MCF 10A (cell line): ENCODE measurements at places on chromosomes 4 and X. TPM values are rescaled to one million over a fixed set of nuclear protein-coding genes. Genes with fewer than 3 reads are reported as not detected.

Gene NEXMIF
- not detected in 2 replicates for total RNA-seq

Gene CLCN4
- total RNA-seq: 7.3 and 9.3 TPM in 2 replicates

Gene GRID2
- not detected in 2 replicates for total RNA-seq

Gene F11
- total RNA-seq: not detected in 2 replicates

Gene DAPP1
- 17.6 and 24.7 TPM in 2 replicates for total RNA-seq

Gene PAGE1
- total RNA-seq: not detected in 2 replicates

Gene IL1RAPL2
- 3.2 and 4.4 TPM in 2 replicates for total RNA-seq

Gene HERC6
- 1.7 and 2.4 TPM in 2 replicates for total RNA-seq

Gene VCX3B
- total RNA-seq: not detected in 2 replicates

Gene USP51
- 0.17 TPM in 1 of 2 replicates, not detected in the other for total RNA-seq

Gene TMEM164
- 39.2 and 39.4 TPM in 2 replicates for total RNA-seq

Gene RNF175
- 0.42 and 0.66 TPM in 2 replicates for total RNA-seq

Gene FGF13
- 0.75 and 2.7 TPM in 2 replicates for total RNA-seq

Gene LRBA
- total RNA-seq: 64.5 and 65.1 TPM in 2 replicates

Gene USP27X
- total RNA-seq: 0.93 and 1.1 TPM in 2 replicates

Gene TDO2
- total RNA-seq: not detected in 2 replicates

Gene WDR17
- total RNA-seq: 1.3 and 1.5 TPM in 2 replicates

Gene NMU
- total RNA-seq: 4.7 and 8.5 TPM in 2 replicates

Gene CYTL1
- not detected in 2 replicates for total RNA-seq

Gene PRICKLE3
- 14.5 and 15.7 TPM in 2 replicates for total RNA-seq

Gene SCOC
- total RNA-seq: 49.2 and 57.5 TPM in 2 replicates

Gene IL9R
- 0.23 TPM in 1 of 2 replicates, not detected in the other for total RNA-seq

Gene MAGEC3
- not detected in 2 replicates for total RNA-seq

Gene FGFR3
- 2.5 and 6.5 TPM in 2 replicates for total RNA-seq

Gene SCFD2
- total RNA-seq: 16.8 and 19.2 TPM in 2 replicates

Gene NXF2
- not detected in 2 replicates for total RNA-seq

Gene POLA1
- total RNA-seq: 5.8 and 9.8 TPM in 2 replicates

Gene TBC1D9
- 17.4 and 23.2 TPM in 2 replicates for total RNA-seq

Gene SUPT20HL2
- total RNA-seq: not detected in 2 replicates

Gene SRD5A3
- 18.9 and 26.1 TPM in 2 replicates for total RNA-seq

Gene MUC7
- not detected in 2 replicates for total RNA-seq

Gene VCX2
- total RNA-seq: not detected in 2 replicates

Gene GPRASP1
- total RNA-seq: 1.2 and 2.0 TPM in 2 replicates

Gene SPANXB1
- total RNA-seq: not detected in 2 replicates

Gene TCEAL7
- total RNA-seq: not detected in 2 replicates

Gene CT55
- not detected in 2 replicates for total RNA-seq

Gene WAS
- total RNA-seq: 0.37 and 0.96 TPM in 2 replicates

Gene TAF7L
- total RNA-seq: 0.21 TPM in 1 of 2 replicates, not detected in the other

Gene QRFPR
- 6.5 and 8.4 TPM in 2 replicates for total RNA-seq

Gene RPS6KA6
- not detected in 2 replicates for total RNA-seq

Gene TRO
- total RNA-seq: not detected in 2 replicates

Gene PPP4R3C
- not detected in 2 replicates for total RNA-seq

Gene RAB39B
- 5.0 and 6.0 TPM in 2 replicates for total RNA-seq

Gene AFAP1
- 22.5 and 29.4 TPM in 2 replicates for total RNA-seq

Gene HERC5
- total RNA-seq: 0.54 and 0.63 TPM in 2 replicates

Gene MAML3
- total RNA-seq: 0.89 and 1.7 TPM in 2 replicates

Gene TCEAL3
- 15.1 and 18.9 TPM in 2 replicates for total RNA-seq

Gene FAM184B
- total RNA-seq: not detected in 2 replicates

Gene ZFX
- 69.6 and 72.3 TPM in 2 replicates for total RNA-seq

Gene SPIN4
- 4.6 and 6.9 TPM in 2 replicates for total RNA-seq

Gene CLGN
- total RNA-seq: 10.7 and 37.6 TPM in 2 replicates

Gene ADGRG2
- 6.4 and 8.6 TPM in 2 replicates for total RNA-seq

Gene ARAP2
- total RNA-seq: 10.9 and 12.0 TPM in 2 replicates

Gene TMSB15B
- total RNA-seq: 2.1 and 3.0 TPM in 2 replicates

Gene PITX2
- 0.77 and 0.79 TPM in 2 replicates for total RNA-seq

Gene ZNF718
- total RNA-seq: 10.8 and 12.2 TPM in 2 replicates

Gene SPANXN3
- total RNA-seq: not detected in 2 replicates

Gene ADAM29
- not detected in 2 replicates for total RNA-seq
